ENCODE measurements at places on chromosomes 1 and 21. TPM values are rescaled to one million over a fixed set of nuclear protein-coding genes. Genes with fewer than 3 reads are reported as not detected.
A peak's percentile ranks its signal among the peaks of the same experiment; 100 is the strongest.

DNA sequence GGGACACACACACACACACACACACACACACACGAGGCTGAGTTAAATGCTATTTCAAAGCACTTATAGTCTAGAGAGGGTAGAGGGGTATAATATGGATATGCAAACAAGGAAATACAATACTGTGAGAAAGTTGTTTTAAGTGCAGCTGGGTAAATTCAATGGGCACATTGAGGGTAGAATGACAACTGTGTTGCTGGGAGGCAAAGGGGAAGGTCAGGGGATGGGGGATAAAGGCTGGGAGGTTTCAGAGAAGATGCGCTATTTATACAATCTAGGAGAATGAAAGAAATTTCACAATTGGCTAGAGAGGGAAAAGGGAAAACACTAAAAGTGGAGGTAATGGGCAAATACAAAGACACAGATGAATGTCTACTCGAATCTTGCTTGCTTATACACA is 19.4 kb downstream of the EXTL2 start:
- no peak for DNase-seq
- H3K27ac ChIP-seq, result no peak overlapping the region
- H3K4me3 ChIP-seq, result no peak overlapping the region
- no peaks in the 10 kb centered on the region for H3K36me3 ChIP-seq

DNA sequence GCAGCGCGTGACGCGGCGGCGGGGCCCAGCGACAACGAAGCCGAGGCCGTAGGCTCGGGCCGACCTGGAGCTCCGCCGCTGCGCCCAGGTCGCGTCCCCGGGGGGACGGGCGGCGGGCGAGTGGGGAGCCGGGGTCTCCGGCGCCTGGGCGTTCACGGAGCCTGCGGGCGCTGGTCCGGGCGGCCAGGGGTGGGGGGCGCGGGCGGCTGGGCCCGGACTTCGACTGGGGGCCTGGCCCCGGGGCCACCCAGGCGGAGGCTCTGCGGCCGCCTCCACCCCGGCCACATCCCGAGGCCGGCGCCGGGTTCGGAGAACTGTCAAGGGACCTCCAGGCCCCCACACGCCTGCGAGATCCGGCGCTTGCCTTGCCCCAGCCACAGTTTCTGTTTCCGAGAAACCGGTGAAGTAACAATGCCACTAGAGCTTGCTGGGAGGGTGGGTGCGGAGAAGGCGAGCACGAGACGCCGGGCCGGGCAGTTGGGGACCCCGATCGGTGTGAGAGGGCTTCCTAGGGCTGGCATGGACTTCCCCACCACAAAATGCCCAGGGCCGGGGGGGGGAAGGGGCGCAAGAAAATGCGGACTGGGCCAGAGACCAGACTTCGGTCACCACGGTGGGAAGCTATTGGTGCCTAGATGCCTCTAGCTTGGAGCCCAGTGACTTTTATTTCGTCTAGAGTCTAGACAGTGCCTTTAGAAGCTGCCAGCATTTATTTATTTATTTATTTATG is 501 bp downstream of the FBXO6 start:
- peaks cover 8% of the 10 kb centered on the region for H3K36me3 ChIP-seq
- H3K4me3 ChIP-seq, result peak overlapping the region; percentile 54
- peak; percentile 62 for DNase-seq
- peaks cover 2% of the 10 kb centered on the region for H3K4me1 ChIP-seq
- H3K27ac ChIP-seq, result peak overlapping the region; percentile 59

DNA sequence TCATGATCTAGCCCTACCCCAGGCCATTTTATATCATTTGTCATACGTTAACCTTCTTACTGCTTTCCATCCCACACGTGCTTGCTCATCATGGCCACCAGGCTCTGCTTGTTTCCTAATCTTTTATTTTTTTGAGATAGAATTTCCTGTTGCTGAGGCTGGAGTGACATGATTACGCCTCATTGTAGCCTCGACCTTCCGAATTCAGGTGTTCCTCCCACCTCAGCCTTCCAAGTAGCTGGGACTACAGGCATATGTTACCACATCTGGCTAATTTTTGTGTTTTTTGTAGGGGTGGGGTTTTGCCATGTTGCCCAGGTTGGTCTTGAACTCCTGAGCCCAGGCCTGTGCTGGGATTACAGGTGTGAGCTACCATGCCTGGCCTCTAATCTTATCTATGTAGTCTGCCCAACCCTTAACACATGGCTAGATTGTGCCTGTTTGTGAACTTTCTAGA is 3.3 kb downstream of the UAP1 start:
- H3K36me3 ChIP-seq, result peaks cover 10% of the 10 kb centered on the region
- no peak overlapping the region for H3K4me3 ChIP-seq
- no peaks in the 10 kb centered on the region for H3K27me3 ChIP-seq
- peaks cover 11% of the 10 kb centered on the region for H3K4me1 ChIP-seq
- no peak for DNase-seq

GRCh38 chr1:23650344-23650990 is 41.1 kb upstream of the RPL11 start:
- H3K27me3 ChIP-seq, result peaks cover 4% of the 10 kb centered on the region
- H3K4me1 ChIP-seq, result peaks cover 7% of the 10 kb centered on the region
- H3K27ac ChIP-seq, result peak overlapping the region; percentile 35
- no peak overlapping the region for H3K4me3 ChIP-seq
- no peaks in the 10 kb centered on the region for H3K36me3 ChIP-seq
- peak; percentile 82 for DNase-seq

DNA sequence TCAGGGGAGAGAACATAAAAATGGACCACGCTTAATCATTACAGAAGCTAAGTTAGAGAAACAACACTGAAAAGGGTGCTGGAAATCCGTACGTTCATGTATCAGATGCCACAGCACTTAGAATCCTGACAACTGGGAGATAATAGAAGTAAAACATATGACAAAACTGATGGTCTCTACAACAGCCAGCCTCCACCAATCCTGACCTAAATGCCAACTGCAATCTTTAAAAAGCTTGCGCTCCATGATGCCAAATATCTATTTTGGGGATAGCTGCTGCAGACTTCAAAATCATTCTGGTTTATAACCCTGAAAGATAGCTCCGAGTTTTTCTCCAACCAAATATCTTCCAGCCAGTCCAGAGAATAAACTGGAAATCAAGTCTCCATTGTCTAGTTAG is 178.3 kb downstream of the RERE start:
- H3K27ac ChIP-seq, result no peak overlapping the region
- no peak for DNase-seq
- no peaks in the 10 kb centered on the region for H3K27me3 ChIP-seq

GRCh38 chr1:87246436-87246835 is 82.2 kb upstream of the LMO4 start:
- H3K27me3 ChIP-seq, result no peaks in the 10 kb centered on the region
- H3K4me3 ChIP-seq, result no peak overlapping the region
- no peaks in the 10 kb centered on the region for H3K36me3 ChIP-seq
- DNase-seq, result peak; percentile 70
- H3K27ac ChIP-seq, result peak overlapping the region; percentile 9

C1orf94 gene
- total RNA-seq, result not detected

SMCP gene
- total RNA-seq, result not detected

Data from muscle of leg (tissue), 16 donors.